COR-L47 (cell line): ENCODE measurements at places on chromosomes 7 and 10.

- no peak for DNase-seq
Measured at GRCh38 chr10:71092812-71093401, 119.5 kb upstream of the UNC5B start.

GRCh38 chr7:129950191-129950932 lies 2.4 kb downstream of the UBE2H start:
- DNase-seq = no peak

DNA sequence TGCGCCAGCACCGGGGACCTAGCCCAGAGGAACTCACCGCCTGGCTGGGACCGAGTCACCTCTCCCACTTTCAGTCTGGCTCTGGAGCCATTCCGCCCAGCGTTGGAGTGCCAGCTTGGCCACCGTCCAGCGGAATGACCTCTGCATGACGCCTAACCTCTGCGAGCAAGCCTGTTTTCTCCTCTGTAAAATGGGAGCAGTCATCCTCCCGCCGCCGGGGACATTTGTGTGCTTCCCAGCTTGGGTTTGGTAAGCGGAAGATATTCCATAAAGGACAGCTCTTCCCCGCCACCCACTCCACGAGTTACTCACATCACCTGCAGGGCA lies 1.3 kb upstream of the ZCCHC24 start:
- no peak for DNase-seq

- no peak for DNase-seq
Measured at GRCh38 chr7:55504967-55505658, 67.2 kb downstream of the VOPP1 start.

GRCh38 chr7:135147899-135148721 lies at the start of gene TMEM140:
Gene TMEM140 (plus strand): TSS chr7:135148072. CDS start chr7:135164442, 16,370 bp downstream.
- no peak for DNase-seq

DNA sequence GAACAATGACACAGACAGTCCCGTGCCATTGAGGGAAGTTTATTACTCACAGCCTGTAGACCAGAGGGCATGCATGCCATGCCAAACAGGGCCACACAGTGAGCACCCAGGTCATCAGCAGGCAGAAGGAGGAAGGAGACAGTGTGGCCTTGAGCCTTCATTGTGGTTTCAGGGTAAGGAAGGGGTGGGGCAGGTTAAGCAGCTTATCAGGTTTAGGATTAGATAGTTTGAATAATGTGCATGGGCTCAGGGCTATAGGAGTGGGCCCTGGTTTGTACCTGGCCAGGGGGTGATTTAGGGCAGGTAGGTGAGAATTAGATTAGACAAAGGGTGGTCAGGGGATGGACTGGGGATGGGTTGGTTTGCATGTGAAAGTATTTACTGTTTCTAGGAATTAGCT lies 67.9 kb downstream of the ADCY1 start:
- no peak for DNase-seq

DNA sequence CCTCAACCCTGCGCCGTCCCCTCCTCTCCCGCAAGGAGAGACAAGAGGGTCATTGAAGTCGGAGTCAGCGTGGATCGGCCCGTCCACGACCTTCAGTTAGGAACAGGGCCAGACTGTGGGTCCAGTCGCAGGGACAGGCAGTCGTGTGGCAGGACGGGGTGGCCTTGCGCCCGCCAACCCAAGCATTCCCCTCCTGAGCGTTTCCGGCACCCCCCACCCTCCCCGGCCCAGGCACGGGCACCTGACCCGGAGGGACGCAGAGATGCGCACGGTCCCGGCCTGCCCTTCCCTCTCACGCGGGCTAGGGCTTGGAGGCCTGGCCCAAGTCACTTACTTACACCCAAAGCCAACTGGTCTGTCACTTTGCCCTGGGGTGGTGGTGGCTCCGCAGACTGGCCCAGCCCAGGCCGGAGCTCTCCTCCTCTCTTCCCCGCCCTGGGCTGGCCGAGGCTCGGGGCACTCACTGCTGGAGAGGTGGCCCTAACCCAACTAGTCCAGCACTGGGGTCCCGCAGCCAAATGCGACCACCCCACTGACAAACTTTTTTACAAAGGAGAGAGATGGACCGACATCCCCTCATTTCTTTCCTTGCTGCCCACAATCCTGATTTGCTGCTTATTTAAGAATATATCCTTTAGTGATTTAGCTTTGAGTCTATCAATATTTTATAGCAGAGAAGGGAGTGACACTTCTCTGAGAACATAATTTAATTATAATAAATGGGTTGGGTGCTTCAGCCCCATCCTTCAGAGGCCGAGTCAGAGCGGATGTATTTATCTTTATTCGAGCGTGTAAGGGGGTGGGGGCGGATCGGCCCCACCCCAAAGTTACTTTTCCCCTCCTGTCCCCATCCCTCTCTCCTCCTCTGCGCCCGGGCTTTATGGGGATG lies 1.2 kb upstream of the UNCX start:
- DNase-seq = no peak

DNA sequence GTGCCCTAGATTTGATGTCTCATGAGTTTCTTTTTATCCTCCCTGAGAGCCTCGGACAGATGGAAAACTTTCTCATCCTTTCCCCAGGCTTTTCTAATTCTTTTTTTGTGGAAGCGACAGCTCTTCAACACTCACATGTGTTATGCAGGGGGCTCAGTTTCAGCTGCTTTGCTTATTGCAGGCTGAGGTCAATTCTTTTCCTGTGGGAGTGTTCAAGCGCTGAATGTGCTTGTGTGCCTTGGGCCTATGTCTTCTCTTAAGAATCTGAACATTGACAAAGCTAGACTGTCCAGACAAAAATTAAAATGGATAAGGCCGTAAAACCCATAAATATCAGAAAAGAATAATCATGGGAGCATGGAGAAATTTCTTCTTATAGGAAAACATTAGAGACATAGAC lies 125.2 kb upstream of the STEAP4 start:
- DNase-seq = no peak

DNA sequence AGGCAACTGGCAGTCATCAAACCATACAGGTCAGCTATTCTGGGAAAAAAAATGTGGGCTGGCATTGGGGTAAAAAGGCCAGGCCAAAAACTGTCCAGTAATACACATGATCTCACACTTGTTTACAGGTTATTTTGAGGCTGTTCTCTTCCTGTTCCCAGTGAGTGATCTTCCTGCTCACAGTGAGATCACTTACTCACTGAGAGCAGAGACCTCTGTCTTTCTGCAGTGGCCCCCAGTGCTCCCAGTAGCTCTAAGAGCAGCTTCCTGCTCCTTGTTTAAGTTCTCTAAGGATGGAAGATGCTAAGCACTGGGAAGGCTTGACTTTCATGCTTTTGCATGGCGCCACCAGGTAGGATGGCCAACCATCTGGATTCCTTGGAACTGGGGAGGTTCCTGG lies 93.5 kb upstream of the KIAA1217 start:
- no peak for DNase-seq

DNA sequence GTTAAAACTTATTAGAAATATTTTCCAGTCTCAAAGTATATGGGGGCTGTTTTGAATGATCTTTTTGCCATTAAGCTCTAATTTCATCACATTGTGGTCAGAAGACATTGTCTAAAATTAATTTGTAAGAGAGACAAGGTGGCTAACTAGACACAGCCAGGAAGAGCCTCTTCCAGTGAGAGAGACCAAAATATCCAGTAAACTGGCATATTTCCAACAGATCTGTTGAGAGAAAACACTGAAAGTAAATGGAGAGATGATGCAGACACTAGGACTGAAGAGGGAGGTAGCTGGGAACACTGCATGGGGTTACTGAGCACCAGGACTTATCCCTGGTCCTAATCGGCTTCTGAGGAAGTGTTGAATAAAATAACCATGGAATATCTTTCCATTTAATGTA lies 101.5 kb upstream of the TAS2R16 start:
- DNase-seq = peak; percentile 54

DNA sequence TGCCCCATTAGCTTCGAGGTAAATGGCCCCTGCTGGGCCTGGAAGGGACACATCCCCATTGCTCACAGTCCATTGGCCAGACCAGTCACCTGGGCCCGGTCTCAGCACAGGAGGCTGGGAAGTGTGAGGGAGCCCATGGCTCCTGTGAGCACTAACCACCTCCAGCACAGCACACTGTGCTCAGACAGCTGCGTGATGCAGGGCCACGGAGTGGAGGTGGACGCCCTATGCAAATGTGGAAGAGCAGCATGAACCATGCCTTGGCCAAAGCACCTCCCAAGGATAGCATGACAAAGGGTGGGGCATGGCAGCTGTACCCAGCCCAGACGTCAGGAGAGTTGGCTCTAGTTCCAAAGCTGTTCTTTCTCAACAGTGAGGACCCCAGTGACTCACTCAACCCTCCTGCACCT lies 120.1 kb upstream of the ZMIZ1 start:
- no peak for DNase-seq

GRCh38 chr10:124705817-124706461 lies 38.2 kb downstream of the FAM53B start:
- DNase-seq = no peak

DNA sequence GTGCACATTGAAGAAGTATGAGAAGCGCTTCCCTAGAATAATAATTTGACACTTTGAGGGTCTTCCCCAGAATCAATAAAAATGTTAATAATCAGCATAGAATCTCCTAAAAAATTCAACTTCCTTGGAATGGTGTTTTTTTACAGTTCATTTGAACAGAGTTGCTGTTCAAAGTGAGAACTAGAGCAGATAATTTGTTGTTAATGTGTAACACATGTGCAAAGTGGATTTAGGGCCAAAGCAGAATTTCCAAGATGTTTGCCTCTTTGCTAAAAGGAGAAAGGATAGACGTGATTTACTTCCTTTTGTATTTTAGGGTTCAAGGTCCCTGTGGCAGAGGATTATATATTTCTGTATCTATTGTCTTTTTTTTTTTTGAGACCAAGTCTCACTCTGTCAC lies 73.8 kb downstream of the ZNF277 start:
- no peak for DNase-seq

DNA sequence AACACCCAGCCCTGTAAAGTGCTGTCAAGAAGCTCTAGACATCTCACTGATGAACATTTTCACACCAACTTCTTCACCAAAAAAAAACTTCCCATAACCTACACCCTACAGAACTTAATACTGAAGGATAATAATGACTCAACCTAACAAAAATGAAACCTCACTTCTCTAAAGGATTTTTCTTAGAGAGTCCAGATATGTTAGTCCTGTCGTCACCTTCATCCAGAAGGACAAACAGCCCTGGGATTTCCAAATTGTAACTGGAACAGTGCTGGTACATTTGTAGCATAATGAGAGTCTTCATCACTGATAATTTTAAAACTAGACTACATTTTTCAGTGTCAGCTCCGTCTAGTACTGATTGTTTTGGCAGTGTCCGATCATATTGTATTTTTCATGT lies 528.6 kb upstream of the CELF2 start:
- DNase-seq = no peak

GRCh38 chr10:13421382-13421917 lies 73.4 kb upstream of the SEPHS1 start:
- no peak for DNase-seq

GRCh38 chr10:27947540-27947939 lies 51.3 kb downstream of the ODAD2 start:
- no peak for DNase-seq

- no peak for DNase-seq
Measured at GRCh38 chr10:69327463-69328379, 49.4 kb downstream of the HK1 start.

GRCh38 chr10:116538456-116538855 lies 7.3 kb upstream of the PNLIP start:
- DNase-seq = no peak

DNA sequence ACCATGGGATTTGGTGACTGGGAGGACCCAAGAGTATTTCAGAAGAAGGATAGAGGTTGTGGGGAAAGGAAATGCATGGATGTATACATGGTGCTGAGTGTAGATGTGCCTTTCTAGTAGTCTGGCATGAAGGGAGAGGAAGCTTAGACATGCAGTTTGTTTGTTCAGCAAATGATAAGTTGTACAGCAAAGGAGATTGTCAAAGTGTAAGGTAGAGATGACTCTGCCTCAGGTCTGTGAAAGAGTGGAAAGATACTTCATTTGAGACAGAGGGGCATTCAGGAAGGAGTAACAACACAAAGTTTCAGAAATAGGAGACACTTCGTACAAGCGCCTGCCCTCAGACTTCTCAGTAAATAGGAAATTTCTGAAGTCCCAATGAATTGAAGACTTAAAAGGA lies 152.3 kb downstream of the CELF2 start:
- no peak for DNase-seq

- no peak for DNase-seq
Measured at GRCh38 chr10:11197266-11197712, 179.6 kb downstream of the CELF2 start.

- DNase-seq = peak; percentile 20
Measured at GRCh38 chr7:158885624-158886023, 29.3 kb downstream of the DYNC2I1 start.

- no peak for DNase-seq
Measured at GRCh38 chr10:58023341-58024073, 244.2 kb downstream of the IPMK start.

DNA sequence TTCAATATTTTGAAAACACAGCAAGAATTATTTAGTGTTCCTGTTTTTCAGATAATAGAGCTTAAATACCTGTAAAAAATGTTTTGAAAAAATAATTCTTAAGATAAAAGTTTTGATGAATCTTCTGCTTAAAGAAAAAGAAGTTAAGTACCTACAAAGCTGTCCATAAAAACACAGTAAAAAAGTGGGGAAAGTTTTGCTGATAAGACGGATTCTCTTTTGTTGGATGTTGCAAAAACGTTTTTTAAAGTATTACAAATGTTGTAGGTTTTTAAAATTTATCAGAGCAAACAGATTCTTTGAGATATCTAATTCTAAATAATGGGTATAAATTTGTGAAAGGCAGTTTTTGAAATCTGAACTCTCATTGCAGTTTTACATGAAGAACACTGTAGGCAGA lies 12.2 kb downstream of the DMTF1 start:
- DNase-seq = no peak

- DNase-seq = peak; percentile 79
Measured at GRCh38 chr7:8147760-8148463, 114.1 kb downstream of the ICA1 start.

DNA sequence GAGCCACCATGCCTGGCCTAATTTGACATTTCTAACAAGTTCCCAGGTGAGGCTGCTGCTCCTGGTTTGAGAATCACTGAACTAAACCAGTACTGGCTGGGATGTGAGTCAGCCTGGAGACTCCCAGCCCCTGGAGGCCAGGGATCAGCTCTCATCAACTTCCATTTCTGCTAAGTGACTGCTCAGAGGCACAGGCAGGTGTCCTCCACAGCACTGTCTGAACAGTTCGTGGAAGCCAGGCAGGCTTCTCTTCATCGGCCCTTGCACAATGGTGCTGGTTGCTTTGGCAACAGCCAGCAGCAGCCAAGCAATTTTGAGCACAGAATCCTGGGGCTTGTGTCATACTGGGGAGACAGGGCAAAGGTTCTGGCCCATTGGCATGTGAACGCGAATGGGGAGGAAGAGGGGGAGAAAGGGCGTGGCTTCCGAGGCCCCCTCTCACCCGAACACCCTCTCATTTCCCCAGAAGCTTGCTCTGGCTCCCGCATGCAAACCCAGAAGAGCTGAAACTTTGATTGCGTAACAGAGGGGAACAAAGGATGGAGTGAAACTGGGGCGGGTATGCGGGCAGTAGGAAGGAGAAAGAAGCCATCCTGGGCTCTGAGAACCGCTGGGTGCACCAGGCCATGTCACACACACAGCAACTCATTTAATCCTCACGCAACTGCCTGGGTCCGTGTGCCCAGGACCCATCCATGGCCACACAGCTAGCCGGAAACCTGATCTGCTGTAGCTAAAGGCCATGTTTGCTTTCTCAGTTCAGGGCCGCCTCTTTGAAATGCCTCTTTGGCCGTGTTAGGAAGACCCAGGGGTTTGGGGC lies 9.0 kb upstream of the POR start:
- DNase-seq = peak; percentile 44
